Right cardiac atrium (tissue), 5 donors: ENCODE measurements at places on chromosomes 3 and 15.

GRCh38 chr15:19944261-19944888 is 597.2 kb downstream of the GOLGA6L6 start:
- no peak for DNase-seq

GRCh38 chr15:70061696-70062270 is 35.9 kb downstream of the TLE3 start:
- DNase-seq = no peak

- no peak for DNase-seq
Measured at GRCh38 chr15:23416349-23417276, 30.4 kb downstream of the GOLGA6L2 start.

- DNase-seq = no peak
Measured at GRCh38 chr3:185950728-185951127, 12.9 kb upstream of the TRA2B start.

GRCh38 chr15:80423215-80423614 is 19.0 kb downstream of the ARNT2 start:
- DNase-seq = no peak

- peak; percentile 58 for DNase-seq
Measured at GRCh38 chr3:100254168-100254777, 6.5 kb upstream of the TBC1D23 start.

DNA sequence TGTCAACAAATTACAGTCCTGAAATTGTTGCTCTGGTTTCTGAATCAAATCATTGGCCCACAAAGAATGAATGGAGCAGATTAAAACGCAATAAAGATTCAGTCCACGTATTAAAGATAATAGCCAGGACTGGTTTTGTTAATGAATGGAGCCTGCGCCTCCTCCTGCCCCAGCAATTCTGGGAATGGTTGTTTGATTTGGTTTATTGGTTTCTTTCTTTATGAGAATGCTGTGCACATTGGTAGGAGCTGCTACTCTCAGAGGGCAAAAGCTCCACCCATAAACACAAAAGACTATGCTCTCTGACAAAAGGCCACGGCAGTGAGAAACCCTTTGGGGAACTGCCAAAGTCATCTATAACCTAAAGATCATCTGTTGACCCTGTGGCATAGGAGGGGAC is 261.1 kb downstream of the ABHD5 start:
- DNase-seq = no peak

DNA sequence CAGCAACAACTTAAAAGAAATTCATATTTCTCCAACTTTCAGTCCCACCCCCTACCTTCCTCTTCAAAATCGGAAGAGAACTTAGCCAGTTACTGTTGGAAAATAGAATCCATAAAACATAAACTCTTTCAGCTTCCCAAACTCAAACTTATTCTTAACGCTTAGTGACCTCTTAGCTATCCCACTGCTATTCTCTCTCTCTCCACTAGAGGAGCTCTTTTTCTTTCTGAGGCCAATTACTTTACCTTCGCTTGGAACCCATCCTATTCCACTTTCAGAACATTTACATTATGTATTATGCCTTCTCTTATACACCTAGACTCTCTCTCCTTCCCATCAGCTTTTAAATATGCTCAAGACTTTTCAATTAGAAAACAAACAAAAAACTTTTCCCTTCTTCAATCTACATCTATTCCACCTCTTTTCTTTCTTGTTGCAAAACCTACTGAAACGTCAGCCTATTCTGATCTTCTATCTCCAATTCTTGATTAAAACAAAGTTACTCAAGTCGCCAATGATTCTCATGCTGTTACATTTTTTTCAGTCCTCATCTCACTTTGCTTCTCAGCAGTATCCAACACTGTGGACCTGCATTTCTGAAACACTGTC is 13.4 kb upstream of the GHSR start:
- no peak for DNase-seq

DNA sequence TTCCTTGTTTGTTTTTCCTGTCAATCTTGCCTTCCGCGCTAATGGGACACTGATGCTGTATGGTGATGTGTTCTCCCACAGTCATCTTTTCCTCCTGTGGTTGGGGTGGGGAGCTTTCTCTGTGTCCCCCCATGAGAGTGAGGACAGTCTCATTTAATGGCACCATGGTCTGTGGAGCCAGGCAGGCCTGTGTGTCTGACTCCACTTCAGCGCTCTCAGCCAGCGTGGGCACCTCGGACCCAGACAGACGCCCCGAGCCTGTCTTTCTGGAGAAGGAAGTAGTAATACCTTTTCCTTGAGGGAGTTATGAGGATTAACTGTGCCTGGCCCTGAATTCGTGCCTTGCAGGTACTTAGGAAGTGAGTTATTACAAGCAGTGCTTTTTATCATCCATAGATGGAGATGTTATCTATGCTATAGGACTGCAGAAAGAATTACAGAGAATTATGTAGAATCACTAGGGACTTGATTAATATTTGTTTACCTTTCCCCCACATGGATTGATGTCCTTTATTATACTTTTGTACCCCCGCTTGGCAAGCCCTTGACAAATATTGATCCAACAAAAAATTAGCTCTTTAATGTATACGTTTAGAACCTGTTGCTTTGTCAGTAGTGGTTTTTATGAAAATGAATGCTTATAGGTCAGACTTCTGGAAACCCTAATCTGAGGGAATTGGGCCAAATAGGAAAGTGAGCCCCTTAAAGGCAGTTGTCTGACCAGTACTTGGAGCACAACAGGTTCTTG is 152.4 kb downstream of the PGPEP1L start:
- no peak for DNase-seq

DNA sequence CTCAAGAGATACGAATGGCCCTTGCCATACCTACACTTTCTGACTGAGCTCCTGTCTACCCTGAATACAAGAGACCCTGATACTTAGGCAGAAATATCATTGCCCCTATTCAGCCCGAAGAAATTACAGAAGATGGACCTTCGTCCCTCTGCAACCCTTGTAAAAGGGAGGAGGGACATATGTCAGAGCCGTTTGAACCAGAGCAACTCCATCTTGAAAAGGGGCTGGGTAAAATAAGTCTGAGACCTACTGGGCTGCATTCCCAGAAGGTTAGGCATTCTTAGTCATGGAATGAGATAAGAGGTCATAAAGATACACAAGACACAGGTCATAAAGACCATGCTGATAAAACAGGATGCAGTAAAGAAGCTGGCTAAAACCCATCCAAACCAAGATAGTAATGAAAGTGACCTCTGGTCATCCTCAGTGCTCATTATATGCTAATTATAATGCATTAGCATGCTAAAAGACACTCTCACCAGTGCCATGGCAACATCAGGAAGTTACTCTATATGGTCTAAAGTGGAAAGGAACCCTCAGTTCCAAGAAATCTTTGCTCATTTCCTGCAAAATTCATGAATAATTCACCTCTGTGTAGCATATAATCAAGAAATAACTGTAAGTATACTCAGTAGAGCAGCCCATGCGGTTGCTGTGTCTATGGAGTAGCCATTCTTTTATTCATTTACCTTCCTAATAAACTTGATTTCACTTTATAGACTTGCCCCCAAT is 49.7 kb upstream of the GPD1L start:
- DNase-seq = no peak

GRCh38 chr15:40782609-40783227 is 12.9 kb downstream of the C15orf62 start:
- no peak for DNase-seq

GRCh38 chr15:81023483-81024264 is 23.0 kb downstream of the TLNRD1 start:
- peak; percentile 91 for DNase-seq

DNA sequence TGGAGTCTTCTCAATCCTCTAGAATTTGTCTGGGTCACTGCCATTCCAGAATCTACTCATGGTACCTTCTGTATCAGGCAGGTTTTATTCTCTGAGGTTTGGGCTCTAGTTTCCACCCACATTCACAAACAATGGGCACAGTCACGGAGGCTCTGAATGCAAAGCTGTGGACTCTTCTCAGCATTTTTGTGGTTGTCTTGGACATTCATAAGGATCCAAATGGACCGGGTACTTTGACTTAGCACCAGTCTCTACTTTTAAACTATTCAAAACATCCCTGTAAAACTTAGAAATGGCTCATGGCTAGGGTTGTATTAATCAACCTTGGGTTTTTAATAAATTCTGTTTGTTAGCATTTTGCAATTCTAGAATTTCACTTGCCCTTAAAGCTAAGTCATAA is 277.9 kb upstream of the THBS1 start:
- DNase-seq = no peak

GRCh38 chr15:65835447-65835846 is 33.8 kb upstream of the RAB11A start:
- DNase-seq = no peak

DNA sequence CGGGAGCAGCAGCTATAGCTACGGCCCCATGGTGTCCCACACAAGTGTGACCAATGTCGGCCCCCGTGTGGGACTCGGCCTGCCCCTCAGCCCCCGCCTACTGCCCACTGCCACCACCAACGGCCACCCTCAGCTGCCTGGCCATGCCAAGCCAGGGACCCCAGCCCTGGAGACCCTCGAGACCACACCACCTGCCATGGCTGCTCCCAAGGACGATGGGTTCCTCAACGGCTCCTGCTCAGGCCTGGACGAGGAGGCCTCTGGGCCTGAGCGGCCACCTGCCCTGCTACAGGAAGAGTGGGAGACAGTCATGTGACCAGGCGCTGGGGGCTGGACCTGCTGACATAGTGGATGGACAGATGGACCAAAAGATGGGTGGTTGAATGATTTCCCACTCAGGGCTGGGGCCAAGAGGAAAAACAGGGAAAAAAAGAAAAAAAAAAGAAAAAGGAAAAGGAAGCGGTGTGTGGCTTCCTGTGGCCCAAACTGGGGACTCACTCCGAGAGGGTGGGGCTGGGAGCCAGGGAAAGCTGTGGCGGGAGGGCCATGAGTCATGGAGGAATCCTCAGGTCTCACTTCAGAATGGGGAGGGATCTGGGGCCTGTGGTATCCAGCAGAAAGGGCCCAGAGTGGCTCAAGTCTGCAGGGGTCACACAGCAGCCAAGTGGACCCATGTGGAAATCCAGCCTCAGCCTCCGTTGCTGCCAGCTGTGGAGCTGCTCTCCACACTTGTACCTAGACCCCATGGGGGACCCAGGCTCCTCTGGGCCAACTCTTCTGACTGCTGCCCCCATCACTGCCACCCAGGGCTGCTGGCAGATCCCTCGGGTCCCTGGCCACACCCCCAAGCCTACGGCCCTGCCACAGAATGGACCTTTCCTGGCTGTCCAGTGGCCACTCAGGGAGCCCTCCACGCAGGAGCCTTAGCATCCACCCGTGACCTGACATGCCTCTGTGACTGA is 26.1 kb downstream of the PTH1R start:
- DNase-seq = peak; percentile 72

- no peak for DNase-seq
Measured at GRCh38 chr3:47533996-47534454, 20.5 kb upstream of the ELP6 start.

DNA sequence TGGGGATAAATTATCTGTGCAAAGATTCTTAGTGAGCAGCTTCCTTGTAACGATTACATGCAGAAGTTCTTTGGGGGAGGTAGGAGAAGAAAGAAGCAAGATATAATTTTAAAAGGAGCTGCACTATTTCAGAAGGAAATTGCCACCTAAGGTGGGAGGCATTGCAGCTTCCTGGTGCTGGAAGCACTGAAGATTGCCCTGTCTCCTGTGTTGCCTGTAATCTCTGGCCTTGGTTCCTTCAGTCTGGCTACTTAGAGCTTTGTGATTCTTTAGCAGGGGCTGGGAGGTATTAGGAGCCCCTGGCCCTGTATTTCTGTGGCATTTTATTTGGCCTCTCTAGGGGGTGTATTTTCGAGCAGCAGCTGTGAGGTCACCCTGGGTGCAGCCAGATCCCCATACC is 35.5 kb downstream of the CACNA2D3 start:
- no peak for DNase-seq

DNA sequence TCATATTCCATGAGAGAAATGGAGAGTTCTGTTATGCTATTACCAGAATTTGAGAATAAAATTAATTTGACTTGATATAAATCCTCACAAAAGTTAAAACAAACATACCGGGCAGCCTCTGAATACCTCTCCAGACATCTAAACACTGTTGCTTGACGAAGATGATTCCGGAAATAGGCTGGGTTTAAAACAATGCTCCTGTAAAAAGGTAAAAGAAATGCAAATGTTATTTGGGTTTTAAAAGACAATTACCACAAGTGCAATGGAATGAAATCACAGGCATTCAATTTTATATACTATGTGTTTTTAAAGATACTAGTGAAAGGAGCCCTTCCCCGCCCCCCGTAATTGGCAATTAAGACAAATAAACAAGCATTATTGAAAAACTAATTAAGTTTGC is 121.7 kb downstream of the SPATA16 start:
- DNase-seq = no peak

DNA sequence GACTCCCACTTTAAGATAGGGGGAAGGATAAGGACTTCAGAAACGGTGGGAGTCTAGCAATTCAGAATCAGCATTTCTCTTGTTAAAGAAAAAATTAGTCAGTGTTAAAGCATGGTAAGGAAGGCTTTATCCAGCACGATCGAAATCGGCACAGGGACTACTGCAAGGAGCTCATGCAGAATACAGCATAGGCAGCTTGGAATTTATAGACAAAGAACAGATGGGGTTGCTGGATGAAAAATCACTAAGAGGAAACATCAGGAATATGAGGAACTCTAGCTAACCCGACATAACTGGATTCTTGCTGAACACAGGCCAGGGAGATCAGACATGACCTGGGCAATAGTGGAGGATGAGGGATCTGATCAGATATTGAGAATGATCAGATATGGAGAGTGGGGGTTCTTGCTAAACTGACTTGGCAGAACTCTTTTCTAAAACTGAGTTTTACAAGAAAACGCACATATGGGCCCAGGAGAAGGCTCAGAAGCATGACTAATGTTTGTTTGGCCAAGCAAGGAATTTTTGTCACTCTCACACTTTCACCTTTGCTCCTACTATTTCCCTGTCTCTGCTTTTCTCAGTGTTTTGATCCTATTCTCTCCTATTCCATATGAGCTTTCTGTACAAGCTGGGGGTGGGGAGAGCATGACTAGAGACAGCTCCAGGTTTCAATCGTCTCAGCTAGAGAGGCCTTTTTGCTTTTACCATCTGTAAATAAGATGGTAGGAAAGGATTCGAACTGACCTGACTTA is 3.9 kb upstream of the PLCH1 start:
- DNase-seq = no peak

DNA sequence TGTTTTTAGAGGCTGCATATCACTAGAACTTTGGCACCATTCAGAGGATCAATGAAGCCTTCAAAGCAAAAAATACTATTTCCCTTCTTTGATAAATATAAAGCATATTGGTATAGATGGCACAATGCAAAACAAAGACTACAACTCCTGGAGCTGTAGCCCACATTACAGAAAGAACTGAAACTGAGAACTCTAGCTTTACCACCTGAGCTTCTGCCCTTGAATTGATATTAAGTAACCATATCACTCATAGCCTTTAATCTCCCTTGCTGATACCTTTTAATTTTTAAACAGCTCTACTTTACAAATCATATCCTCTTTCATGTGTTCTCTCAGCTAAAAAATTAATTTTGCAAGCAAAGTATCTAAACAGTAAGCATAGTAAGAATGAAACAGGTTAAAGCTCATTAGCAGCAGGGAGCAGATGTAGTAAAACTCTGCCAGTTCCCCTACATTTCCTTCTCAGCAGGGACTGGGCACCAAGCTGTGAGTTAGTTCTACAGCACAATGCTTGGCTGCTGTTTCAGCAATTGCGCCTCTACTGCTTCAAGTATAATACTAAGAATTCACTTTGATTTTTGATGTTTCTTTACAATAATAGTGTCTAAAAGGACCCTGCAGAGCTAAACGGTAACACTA is 97.9 kb upstream of the NANOGP8 start:
- DNase-seq = no peak
